Heart left ventricle (tissue), 16 donors: ENCODE measurements at places on chromosomes 6 and 20. TPM values are rescaled to one million over a fixed set of nuclear protein-coding genes. Genes with fewer than 3 reads are reported as not detected.

- DNase-seq: no peak
- H3K4me3 ChIP-seq: no peak overlapping the region
- H3K36me3 ChIP-seq: no peaks in the 10 kb centered on the region
- no peak overlapping the region for H3K27ac ChIP-seq
- H3K4me1 ChIP-seq: no peaks in the 10 kb centered on the region
These were observed 139.9 kb downstream of the GRM4 start for GRCh38 chr6:34005901-34006531.

DNA sequence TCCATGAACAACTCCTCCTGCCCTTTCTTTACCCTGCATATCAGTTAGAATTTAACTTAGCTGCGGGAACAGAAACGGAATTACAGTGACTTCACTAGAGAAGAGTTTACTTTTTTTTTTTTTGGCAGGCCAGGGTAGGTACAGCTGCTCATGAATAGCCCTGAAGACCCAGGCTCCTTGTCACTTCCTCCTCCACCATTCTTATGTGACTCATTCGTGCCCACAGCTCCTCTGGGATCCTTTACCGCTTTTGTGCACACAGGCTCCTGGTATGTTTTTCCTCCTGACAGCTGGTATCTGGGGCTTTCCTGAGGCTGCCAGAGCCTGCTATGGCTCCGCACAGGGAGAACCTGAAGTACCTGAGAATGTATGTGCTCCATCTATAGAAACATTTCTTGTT, 3.9 kb upstream of the KCNS1 start:
- peaks cover 7% of the 10 kb centered on the region for H3K27me3 ChIP-seq
- no peaks in the 10 kb centered on the region for H3K4me1 ChIP-seq
- H3K36me3 ChIP-seq: no peaks in the 10 kb centered on the region

DNA sequence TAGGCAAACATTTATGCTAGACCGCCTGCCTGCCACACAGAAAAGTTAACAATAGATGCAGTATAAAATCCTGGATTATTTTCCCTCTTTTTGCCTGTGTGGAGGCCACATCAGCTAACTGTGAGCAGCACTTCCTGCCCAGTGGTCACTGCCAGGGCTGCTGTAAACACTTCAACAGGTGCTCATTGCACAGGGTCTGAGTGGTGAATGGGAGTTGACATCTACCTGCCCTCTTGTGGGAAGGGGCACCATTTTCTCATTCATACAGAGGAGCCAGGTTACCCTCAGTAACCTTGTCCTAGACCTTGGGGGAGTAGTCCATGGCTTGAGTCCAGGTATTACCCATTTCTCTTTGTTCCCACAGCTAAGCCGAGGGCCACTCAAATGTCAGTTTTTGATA, 235.3 kb downstream of the TMEM242 start:
- H3K4me3 ChIP-seq: no peak overlapping the region
- no peaks in the 10 kb centered on the region for H3K27me3 ChIP-seq
- H3K27ac ChIP-seq: no peak overlapping the region
- no peaks in the 10 kb centered on the region for H3K4me1 ChIP-seq

- H3K4me3 ChIP-seq: no peak overlapping the region
- H3K4me1 ChIP-seq: no peaks in the 10 kb centered on the region
- no peak for DNase-seq
These were observed 44.0 kb downstream of the MAP7 start for GRCh38 chr6:136506124-136506799.

DNA sequence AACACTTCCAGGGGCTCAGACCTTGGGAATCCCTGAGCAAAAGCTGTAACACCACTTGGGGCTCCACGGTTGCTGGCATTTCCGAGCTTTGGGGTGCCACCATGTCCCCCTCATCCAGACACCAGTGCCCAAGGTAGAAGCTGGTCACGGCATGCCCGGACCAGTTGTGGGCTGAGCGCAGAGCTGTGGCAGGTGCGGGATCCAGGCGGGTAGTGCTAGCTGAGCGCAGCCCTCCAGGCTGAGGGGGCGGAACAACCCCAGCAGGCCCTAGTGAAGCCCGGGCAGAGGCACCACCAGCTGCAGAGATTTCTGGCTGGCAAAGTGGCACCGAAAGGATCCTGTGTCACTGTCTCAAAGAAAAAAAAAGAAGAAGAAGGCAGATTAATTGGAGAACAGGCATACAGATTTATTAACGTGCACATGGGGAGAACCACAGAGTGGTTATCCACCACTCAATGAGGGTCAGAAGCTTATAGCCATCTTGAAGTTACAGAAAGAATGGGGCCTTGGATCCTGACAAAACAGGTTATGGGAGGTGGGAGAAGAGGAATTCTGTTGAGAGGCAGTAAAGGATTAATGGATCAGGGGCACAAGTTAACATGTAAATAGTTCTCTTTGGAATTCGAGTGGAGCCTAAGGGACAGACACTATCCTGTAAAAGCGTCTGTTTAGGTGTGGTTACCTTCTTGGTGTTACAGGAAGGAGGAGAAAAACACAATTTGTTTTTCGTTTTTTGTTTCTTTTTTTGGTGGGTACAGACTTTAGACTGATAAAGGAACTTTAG, 107.5 kb downstream of the CD24 start:
- H3K36me3 ChIP-seq: no peaks in the 10 kb centered on the region
- H3K27ac ChIP-seq: no peak overlapping the region
- no peak for DNase-seq
- H3K4me1 ChIP-seq: no peaks in the 10 kb centered on the region

Gene NKAIN2
- total RNA-seq: 0.42 TPM

DNA sequence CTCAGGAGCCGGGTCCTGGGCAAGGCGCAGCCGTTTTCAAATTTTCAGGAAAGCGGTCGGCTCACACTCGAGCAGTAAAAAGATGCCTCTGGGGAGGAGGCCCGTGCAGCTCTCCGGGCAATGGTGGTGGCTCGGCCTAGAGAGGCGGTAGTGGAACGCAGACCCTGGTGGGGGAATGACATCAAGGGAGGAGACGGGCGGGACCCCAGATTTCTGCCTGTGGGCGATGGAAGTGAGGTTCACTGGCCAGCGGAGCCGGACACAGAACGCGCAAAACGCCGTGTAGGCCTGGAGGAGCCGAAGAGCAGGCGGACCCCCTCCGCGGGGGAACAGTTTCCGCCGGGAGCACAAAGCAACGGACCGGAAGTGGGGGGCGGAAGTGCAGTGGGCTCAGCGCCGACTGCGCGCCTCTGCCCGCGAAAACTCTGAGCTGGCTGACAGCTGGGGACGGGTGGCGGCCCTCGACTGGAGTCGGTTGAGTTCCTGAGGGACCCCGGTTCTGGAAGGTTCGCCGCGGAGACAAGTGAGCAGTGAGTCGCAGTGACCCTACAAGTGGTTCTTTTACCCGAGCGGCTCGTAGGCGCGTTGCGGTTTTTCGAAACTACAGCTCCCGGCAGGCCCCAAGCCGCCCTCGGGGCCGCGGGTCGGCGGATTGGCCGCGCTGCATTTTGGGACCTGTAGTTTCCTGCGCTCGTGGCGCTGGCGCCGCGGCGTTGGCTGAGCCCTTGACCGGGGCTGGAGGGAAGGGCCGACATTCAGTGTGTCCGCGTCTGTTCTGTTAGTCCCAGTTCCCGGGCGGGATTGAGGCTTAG, at the start of gene RTEL1:
RTEL1 (plus strand) TSS at position 376 of the 812 bp plus-strand sequence. CDS start 1,091 bp downstream, outside the sequence.
- no peaks in the 10 kb centered on the region for H3K27me3 ChIP-seq
- H3K36me3 ChIP-seq: peaks cover 27% of the 10 kb centered on the region
- H3K4me1 ChIP-seq: peaks cover 29% of the 10 kb centered on the region
- H3K27ac ChIP-seq: peak within 1 kb of the TSS; percentile 98
- peak; percentile 95 for DNase-seq
- peak within 1 kb of the TSS; percentile 89 for H3K4me3 ChIP-seq

DNA sequence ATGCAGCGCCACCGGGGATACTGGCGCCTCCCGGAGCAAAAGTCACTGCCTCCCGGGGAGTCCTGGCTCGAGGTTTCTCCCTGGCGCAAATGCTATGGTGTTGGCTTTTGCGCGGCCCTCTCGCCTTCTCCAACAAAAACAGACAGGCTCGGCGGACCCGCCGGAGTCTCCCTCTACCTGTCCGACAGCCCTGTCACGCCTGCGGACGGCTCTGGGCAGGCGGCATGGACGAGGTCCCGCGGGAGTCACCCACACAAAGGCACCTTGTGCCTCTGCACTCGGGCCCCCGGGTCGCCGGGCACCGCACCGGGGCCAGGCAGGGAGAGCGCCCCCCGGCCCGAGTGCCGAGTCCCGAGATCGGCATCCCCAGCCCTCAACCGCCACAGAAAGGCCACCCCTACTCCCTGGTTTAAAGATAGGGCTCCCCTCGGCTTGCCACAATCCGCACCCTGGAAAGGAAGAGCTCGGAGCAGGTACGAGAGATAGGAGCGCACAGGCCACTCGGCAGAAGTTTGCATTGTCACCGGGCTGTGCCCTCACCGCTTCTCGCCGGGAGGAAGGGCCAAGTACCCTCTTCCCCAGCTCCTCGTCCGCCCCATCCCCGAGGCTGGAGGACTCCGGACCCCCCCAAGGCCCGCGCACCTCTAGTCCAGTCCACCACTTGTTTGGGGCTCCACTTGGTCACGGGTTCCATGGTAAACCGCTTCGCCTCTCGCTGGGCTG, 903 bp downstream of the CNKSR3 start:
- peaks cover 36% of the 10 kb centered on the region for H3K4me1 ChIP-seq
- peaks cover 22% of the 10 kb centered on the region for H3K27me3 ChIP-seq
- peak overlapping the region; percentile 92 for H3K27ac ChIP-seq
- peak; percentile 53 for DNase-seq

DNA sequence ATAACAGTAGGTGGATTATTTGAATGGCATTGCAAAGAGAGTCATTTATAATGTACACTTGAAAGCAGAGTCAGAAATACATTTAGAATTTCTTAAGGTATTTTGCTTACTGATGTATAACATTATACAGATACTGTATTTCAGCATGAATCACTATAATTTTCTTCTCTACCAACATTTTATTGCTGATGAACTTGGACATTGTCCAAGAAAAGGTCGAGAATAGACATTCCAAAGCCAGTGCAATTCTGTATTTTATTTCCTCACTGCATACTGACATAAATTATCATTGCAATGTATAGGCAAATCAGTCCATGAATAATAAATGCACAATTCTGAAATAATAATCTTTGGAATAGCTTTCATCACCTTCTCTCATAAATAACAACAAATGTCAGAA, 1420.0 kb upstream of the EYS start:
- H3K4me1 ChIP-seq: no peaks in the 10 kb centered on the region
- DNase-seq: no peak
- H3K36me3 ChIP-seq: no peaks in the 10 kb centered on the region

DNA sequence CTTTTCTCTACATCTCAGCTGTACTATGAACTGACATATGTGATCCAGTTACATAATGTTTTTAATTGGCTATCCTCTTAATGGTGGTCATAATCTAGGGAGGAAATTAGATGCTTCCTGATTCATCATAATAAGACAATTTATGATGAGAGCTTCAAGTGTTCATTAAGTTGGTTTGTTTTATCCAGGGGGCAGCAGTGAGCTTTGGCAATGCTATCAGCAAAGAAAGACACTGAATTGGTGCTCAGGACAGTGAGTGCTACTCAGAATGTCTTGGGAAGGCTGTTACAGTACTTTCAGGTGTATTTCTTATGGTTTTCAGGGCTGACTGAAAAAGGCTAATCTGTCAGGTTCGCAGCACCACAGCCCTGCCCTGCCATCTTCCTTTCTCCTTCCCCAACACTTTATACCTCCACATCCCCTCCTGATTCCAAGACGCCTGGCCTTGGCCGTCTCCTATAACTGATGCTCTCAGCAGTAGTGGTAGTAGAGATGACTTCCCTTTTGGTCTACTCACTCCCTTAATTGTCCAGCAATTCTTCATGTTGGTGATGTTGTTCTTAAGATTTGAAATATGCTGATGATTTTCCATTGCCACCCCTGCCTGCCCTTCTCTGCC, 67.0 kb upstream of the TNFAIP3 start:
- no peaks in the 10 kb centered on the region for H3K27me3 ChIP-seq
- H3K4me3 ChIP-seq: no peak overlapping the region
- no peak for DNase-seq
- H3K36me3 ChIP-seq: no peaks in the 10 kb centered on the region

GRCh38 chr6:128899341-128900050, 16.6 kb downstream of the LAMA2 start:
- no peak for DNase-seq
- H3K4me1 ChIP-seq: peaks cover 40% of the 10 kb centered on the region

GRCh38 chr20:51480507-51481270, 61.8 kb downstream of the NFATC2 start:
- no peaks in the 10 kb centered on the region for H3K27me3 ChIP-seq
- H3K4me3 ChIP-seq: no peak overlapping the region
- no peak for DNase-seq
- no peak overlapping the region for H3K27ac ChIP-seq
- H3K4me1 ChIP-seq: peaks cover 10% of the 10 kb centered on the region

Gene POU3F2
- total RNA-seq: not detected

GRCh38 chr20:62726276-62726675, 17.6 kb downstream of the NTSR1 start:
- no peak for DNase-seq
- H3K4me3 ChIP-seq: no peak overlapping the region
- no peak overlapping the region for H3K27ac ChIP-seq
- no peaks in the 10 kb centered on the region for H3K4me1 ChIP-seq
- H3K36me3 ChIP-seq: no peaks in the 10 kb centered on the region

Gene SCRT2
- total RNA-seq: not detected
